ENCODE measurements at places on chromosomes 12 and 14.

DNA sequence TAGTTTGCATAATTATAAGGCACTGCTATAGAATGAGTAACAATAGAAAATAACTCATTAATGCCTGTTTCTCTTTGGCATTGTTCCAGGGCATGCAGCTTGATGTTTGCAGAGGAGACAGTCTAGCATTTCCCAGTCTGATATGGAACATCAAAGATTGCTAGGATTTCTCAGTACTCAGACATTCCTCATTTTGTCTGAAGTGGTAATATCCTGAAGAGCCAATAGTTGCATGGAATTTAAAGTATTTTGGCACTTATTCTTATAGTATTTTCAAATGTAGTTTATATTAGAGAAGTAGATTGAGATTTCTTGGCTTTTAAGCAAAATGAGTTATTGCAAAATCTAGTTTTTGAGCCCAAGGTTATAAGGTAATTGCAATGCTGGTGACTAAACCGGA lies 337.3 kb upstream of the E2F7 start:
- DNase-seq = no peak

DNA sequence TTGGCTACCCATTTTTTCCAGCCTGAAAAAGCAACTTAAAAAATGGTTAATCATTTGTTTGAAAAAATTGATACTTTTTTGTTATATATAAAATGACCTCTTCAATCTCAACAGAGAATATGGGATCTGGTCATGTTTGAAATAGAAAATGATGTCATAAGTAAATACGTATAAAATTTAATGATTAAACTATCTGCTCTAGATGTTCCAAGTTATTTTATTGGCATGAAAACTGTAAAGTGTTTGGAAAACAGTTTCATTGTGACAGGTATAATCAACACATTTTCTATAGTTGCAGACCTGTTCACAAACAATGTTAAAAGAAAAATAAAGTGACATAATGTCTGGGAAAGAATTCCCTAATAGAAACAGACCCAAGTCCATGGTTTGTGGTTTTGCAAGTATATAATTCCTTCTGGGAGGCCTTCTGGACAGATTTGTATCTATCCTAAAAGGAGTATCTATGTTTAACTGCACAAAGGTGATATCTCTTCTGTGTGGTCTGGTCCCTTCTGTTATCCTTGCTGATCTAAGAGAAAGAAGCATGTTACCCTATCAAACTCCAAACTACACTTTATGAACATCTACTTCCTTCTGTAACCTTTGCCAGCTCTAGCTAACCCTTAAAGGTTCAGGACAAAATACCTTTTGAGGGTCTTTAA lies 39.5 kb upstream of the LRIG3 start:
- no peak for DNase-seq

DNA sequence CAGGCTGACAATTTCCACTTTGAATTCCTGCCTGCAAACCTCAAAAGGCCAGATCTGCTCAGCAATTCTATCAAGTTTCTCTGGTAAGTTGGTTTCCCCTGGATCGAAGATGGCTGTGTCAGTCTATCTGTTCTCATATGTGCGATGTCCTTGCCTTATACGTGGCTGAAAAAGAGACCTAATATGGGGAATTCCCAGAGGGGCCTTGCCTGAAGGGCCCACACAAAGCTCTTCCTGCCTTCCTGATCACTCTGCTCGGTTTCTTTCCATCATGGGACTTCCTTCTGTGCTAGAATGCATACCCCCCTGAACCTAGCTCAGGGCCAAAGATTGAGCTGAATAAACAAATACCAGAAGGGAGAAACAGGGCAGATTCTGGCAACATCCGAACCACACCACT lies 13.2 kb downstream of the TCL1B start:
- no peak for DNase-seq

DNA sequence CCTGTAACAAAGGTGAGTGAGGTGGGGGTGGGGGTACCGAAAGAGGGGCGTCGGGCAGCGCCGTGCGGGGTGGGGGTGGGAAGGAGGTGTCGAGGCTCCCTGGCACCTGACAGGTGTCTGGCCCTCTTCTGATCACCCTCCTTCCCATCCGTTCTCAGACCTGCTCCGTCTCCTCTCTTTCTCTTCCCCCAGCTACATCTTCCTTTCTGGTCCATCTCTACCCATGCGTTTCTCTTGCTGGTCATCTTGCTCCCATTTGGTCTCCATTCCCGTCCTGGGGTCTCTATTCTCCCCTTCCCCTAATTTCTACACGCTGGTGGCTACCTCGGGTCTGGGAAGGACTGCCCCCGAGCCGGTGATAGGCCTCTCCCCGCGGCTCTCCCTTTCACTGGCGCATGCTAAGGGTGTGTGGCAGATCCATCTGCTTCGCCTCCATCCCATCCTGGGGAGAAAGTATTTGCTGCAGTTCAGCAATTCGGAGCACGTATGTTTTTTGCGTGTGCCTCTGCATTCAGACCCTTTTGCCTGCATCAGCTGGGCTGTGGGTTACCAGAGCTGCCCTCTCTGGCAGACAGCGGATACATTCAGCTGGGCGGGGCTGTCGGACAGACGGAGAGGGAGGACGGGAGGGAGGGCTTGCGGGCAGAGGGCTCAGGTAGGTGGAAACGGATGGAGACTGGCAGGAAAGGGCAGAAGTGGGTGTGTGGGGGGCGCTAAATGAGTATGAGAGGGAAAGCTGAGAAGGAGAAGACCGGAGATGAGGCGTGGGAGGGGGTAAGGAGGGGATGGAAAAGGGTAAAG lies 730 bp downstream of the CLSTN3 start:
- DNase-seq = peak; percentile 42

DNA sequence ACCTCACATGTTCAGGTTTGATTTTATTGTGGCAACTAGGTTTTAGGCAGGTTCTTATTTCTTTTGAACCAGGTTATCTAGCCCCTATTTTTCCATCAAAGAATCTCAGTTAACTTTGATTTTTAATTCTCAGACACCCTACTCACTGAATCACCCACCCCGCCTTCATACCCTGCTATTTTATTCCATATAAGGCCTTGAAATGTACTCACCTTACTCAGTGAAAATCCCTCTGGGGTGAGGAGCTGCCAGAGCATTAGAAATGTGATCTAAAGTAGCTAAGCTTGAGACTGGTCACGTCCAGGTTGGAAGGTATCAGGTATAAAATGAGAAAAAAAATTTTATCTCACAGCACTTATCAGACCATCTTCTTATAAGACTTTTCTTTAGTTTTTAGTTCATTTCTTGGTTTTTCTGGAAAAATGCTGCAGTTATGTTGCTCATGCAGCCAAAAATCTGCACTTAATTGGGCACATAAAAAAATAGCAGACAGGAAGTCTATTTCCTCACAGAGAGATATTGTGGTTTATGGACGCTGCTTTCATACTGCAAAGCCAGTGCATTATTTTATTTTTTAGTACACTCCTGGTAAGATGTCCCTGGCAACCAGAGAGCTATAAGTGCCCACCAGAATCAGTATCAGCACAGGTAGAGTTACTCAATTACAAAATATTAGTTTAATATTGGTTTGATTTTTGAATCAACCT lies 101.5 kb upstream of the CCDC91 start:
- no peak for DNase-seq

DNA sequence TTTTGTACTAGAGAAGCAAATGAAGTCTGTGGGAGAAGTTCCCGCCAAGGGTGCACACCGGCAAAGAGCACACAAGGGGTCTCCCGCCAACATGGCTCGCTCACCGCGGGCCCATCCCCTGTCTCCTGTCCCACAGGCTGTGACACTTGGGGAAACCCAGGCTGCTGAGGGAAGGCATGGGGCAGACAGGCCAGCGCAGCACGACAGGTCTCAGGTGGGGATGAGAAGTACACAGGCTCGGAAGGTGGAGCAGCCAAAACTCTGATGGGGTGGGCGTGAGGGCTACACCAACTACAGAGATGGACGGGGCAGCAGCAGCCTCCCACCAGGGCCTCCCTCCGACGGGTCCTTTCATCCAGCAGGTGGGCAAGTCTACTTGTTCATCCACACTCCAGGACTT lies 64.4 kb downstream of the RNF34 start:
- DNase-seq = no peak

DNA sequence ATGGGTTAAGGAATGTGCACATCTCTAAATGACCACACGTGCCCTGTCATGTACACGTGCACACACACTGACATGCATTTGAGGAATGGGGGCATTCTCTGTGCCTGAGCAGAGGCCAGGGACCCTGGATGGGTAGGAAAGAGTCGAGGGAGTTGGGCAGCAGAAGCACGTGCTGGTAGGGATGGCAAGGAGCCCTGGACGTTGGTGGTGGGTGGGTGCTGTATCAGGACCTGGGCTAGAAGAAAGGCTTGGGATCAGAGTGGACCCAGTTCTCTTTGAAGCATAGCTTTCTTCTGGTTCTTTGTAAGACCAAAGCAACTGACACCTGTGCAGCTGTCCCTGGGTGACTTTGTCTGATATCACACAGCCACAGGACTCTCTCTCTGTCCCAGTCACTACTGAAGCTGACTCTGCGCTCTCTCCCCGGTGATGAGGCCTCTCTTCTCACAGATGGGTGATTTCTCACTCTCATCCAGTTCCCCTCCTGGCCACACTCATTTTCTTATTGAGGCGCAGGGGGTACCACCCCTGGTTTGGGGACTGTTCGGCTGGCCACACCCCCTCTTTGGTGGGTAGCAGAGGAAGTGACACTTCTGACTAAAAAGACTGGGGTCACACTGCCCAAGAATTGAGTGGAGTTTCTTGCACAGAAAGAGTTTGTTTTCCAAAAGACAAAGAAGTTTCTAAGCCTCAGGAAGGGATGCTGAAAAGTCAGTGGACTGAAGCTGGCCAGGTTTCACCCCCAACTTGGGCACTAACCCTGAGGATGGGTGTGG lies 171.7 kb upstream of the RTL1 start:
- no peak for DNase-seq

GRCh38 chr12:115051378-115051777 lies 367.4 kb upstream of the TBX3 start:
- DNase-seq = no peak

- no peak for DNase-seq
Observed at GRCh38 chr12:115421796-115422709, 738.1 kb upstream of the TBX3 start.

- no peak for DNase-seq
Observed at GRCh38 chr14:92633274-92633616, 115.2 kb downstream of the LGMN start.

All from stimulated activated CD4-positive, alpha-beta T cell treated with anti-CD3 and anti-CD28 coated beads, Interleukin-4, amount 100 ng/mL, for 4 hours (primary cell).